Bone marrow (tissue), 2 donors: ENCODE measurements at places on chromosomes 6 and 20.

DNA sequence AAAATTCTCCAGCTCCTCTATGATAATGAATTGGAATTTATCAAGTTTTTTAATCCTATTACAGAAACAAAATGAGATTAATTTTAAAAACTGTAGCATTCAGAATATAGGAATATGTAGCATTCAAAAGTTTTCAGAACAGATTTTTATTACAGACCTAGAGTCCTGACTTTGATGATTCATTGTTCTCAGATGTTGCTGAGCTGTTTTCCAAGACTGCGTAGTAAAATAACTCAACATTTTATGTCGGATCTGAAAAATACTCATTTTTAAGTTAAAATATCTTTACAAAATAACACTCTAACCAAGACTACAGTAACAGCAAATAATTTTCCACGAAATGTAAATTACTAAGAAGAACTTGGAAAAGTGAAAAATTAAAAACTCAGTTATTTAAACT is 67.1 kb downstream of the SYCP2 start:
- no peak for DNase-seq

DNA sequence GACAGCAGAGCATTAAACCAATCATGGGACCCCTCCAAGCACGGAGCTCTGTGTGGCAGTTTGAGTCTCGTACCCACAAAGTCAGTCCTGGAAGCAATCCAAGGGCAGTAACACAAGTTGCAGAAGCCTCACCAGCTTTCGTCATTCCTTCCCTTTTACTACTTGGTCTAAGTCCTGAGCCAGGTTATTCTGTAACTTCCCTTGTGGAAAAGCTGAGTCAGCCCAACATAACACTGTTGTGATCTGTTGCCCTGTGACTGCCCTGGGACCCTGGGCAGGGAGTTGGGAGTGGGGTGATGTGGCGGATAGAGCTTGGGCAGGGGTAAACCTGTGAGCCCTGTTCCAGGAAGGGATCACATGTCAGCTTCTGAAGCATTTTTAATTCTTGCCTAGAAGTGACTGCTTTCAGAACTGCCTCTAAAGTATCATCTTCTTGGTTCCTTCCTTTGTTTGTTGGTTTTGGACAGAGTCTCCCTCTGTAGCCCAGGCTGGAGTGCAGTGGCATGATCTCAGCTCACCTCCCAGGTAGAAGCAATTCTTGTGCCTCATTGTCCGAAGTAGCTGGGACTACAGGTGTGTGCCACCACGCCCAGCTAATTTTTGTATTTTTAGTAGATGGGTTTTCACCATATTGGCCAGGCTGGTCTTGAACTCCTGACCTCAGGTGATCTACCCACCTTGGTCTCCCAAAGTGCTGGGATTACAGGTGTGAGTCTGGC is 183.7 kb upstream of the JAG1 start:
- peak; percentile 66 for DNase-seq

- DNase-seq, result no peak
These were observed 2.4 kb downstream of the CEP85L start for GRCh38 chr6:118648866-118649554.

GRCh38 chr20:1474325-1474724 is 7.7 kb upstream of the NSFL1C start:
- DNase-seq, result no peak

DNA sequence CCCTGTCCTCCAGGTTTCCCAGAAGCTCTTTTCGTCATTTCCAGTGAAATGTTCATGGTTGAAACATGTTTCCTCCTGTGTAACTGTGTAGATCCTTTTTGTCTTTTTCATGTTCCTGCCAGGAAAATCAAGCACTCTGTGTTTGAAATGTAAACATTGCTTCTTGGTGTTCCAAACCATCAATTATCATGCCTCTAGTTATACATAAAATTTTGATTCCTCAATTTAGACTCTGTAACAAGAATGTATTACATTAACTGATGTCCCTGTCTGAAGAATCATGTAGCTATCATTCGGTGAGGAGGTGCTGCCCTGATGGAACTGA is 546.3 kb upstream of the CITED2 start:
- no peak for DNase-seq

GRCh38 chr6:27452496-27452897 is 20.4 kb downstream of the ZNF184 start:
- DNase-seq, result no peak

GRCh38 chr6:167979436-167980139 is 17.9 kb upstream of the KIF25 start:
- DNase-seq, result no peak

- DNase-seq, result no peak
These were observed 37.1 kb upstream of the IL17A start for GRCh38 chr6:52149076-52149475.

GRCh38 chr6:44397424-44398164 is 10.1 kb downstream of the CDC5L start:
- DNase-seq, result no peak

- DNase-seq, result no peak
These were observed 51.9 kb downstream of the BTBD9 start for GRCh38 chr6:38587766-38588362.

DNA sequence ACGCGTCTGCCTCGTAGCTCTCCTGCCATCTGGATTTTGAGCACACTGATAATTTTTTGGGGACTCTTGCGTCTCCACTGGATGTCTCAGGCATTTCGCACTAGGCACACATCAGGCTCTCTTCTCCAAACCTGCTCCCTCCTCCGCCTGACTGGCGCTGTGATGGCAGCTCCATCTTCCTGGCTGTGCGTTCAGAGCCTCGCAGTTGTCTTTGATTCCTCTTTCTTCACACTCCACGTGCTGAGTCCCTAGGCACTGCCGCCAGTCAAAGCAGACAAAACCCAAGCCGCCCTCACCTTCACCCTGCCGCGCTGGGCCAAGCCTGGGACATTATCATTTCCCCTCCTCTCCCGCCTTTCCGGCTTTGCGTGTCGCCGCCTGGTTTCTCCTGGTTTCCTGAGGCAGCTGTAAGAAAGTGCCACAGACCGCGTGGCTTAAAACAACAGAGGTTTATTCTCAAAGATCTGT is 778 bp downstream of the PSMG4 start:
- DNase-seq, result peak; percentile 17

DNA sequence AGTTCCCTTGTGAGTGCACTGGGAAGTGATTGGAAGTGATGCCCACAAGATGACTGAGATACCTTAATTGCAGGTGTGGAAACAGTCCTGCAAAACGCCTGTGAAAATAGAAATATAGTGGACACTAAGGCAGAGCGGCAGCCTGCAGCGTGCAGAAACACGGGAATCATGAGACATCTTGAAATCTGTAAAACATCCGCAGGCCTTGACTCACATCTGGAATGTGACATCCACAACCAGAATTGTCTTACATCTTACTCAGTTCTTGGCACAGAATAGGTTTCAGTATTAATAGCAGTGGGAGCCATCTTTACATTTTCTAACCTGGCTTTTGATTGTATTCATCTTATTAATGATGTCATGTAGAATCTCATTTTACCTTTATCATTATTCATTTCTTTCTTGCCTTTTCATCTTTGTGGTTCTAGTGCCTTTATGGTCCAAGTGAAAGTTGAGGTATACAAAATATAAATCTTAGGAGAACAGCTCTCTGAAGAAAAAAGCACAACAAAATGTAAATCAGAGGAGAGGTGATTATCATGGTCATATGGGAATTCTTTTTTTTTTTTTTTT is 44.6 kb downstream of the CDYL start:
- DNase-seq, result no peak

DNA sequence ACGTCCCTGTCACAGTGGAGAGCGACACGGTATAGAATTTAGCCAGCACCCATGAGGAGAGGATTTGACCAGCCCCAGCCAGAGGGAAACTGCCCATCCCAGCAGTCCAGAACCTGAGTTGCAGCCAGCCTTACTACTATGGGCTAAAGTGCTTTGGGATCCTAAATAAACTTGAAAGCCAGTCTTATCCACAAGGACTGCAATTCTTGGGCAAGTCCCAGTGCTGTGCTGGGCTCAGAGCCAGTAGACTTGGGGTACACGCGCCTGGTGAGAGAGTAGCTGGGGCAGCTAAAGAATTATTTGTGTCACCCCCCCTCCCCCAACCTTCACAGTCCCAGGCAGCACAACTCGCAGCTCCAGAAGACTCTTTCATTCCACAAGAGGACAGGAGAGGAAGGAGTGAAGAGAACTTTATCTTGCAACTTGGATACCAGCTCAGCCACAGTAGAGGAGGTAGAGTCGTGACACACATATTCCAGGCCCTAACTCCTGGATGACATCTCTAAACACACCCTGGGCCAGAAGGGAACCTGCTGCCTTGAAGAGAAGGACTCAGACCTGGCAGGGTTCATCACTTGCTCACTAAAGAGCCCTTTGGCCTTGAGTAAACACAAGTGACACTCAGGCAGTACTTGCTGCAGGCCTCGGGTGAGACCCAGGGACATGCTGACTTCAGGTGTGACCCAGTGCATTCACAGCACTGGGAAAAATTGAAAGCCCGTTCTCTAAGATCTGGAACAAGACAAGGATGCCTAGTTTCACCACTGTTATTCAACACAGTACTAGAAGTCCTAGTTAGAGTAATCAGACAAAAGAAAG is 100.3 kb downstream of the REV3L start:
- no peak for DNase-seq

DNA sequence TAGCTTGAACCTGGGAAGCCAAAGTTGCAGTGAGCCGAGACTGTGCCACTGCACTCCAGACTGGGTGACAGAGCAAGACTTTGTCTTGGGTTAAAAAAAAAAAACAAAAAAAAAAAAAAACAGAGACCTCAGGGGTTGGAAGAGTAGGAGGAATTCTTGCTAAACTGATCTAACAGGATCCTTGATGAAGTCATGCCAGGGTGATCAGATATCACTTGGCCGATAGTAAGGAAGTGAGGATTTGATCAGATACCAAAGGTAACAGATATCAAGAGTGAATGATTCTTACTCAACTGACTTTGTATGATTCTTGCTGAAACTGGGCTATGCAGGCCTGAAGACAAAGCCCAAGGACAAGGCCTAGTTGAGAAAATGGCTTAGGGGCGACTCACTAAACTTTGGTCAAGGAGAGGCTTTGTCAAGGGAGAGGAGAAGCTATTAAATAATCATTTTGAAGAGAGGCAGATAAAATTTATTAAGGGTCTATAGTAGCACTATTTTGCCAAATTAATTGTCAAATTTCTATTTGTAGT is 624.7 kb downstream of the UTRN start:
- DNase-seq, result no peak

- no peak for DNase-seq
These were observed 25.4 kb downstream of the DOP1A start for GRCh38 chr6:83092756-83093399.

GRCh38 chr6:142953373-142954273 is 8.6 kb upstream of the HIVEP2 start:
- no peak for DNase-seq

DNA sequence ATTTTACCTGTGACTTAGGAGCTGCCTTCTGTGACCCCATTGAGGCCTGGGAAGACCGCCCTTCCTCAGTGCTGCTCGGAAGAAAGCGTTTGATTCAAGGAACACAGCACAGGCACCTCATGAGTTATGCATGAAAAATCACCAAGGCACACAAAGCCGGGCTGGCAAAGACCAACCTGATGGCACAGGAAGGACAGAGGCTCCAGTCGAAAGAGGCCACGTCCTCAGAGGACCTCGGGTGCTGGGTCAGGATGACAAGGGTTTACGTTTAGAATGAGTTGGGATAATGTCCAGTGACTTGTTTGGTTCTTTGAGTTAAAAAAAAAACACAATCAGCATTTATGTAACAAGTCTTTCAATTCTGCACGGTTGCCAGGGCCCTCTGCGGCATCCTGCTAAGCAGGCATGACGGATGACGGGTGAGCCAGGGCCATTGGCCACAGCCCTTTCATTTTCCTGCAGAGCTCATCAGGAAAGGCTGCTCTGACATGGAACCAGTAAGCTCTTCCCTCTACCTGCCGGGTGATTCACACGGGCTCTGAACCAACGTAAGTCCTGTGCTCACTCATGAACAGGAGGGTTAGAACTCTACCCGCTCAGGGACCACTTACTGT is 112.8 kb downstream of the DACT2 start:
- DNase-seq, result no peak

DNA sequence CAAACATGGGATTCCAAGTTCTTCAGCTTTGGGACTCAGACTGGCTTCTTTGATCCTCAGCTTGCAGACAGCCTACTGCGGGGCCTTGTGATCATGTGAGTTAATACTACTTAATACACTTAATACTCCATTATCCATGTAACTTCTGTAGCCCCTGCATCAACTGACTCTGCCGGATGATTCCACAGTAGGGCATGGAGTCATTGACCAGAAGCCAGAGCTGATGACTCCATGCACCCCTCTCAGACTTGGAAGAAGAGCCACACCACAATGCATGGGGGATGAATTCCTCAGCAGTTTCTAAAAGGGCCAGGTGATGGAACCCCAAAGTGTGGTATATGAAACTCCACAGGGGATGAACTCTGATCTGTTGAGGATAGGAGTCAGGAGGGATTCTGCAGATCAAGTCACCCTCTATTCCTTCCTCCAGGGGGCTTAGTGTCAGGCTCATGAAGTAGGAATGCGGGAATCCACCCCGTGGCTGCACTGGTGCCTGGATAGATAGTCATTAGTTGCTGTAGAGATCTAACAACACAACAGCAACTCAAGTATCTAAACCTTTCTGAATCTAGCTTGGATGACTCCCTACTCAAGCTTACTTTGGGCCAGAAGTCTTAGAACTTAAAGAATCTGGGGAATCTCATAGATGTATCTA is 70.2 kb downstream of the GPR6 start:
- DNase-seq, result no peak

DNA sequence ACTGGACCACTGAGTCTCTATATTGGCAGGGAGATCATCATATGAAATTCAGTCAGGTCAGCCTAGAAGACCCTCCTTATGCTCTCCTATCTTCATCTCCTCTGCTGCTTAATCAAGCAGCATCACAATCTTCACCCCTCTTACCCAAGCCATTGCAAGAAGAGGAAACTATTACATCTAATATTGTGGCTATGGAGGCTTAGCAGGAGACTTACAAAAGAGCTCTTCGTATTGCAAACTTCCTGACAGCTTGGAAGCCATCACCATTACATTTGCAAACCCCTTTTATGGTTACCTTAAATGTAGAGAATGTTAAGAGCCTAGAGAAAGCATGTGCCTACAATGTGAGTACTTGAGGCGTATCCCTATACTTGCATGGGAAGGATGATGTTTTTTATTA is 87.2 kb upstream of the STXBP5 start:
- no peak for DNase-seq

DNA sequence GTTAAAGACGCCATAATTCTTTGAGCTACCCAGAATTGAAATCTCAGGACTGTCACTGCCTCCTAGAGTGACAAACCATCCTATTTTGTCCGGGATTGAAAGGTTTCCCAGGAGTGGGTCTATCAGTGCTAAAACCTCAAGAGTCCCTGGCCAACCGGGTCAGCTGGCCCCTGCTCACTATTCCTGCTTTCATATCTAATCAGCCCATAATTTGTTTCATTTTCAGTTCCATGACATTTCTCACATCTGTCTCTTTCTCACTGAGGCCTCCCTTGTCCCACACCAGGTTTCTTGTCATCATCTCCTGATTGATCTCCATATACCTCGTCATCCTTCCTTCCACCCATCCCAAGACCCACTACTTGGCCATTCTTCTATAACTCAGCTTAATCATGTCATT is 98.2 kb downstream of the SLC35B3 start:
- no peak for DNase-seq

DNA sequence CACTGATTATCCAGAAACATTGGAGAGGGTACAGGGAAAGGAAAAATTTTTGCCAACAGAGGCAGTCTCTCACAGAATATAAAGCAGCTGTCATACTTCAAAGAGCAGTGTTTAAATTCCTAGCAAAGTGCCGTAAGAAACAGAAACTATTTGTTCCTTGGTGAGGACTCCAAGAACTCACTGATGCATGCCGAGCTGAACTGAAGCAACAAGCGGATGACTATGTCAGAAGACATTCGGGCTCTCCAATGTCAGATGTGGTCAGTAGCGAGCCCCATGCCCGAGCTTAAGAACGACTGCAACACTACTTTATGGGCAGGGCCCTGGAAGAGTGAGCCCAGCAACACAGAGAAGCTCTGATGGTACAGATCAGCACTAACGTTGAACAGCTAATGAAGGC is 54.7 kb downstream of the OR2B6 start:
- no peak for DNase-seq
